ENCODE measurements at places on chromosomes 12 and 14. TPM values are rescaled to one million over a fixed set of nuclear protein-coding genes. Genes with fewer than 3 reads are reported as not detected.

The HSPA2 gene
- 111 TPM for total RNA-seq

The RIPK3 gene
- total RNA-seq, result 8.7 TPM

The TNS2 gene
- 411 TPM for total RNA-seq

The DNAL1 gene
- total RNA-seq, result 9.2 TPM

The IL26 gene
- total RNA-seq, result not detected

The FOXA1 gene
- total RNA-seq, result not detected

The TPH2 gene
- not detected for total RNA-seq

The AVPR1A gene
- total RNA-seq, result 5.4 TPM

The FGF6 gene
- total RNA-seq, result not detected

The TAS2R13 gene
- 4.2 TPM for total RNA-seq

The CLEC7A gene
- total RNA-seq, result 4.0 TPM

The KSR2 gene
- not detected for total RNA-seq

The RD3L gene
- total RNA-seq, result not detected

Data from tibial nerve (tissue), 4 donors.